NCI-H1417 (cell line): ENCODE measurements at places on chromosomes 16 and 17.

DNA sequence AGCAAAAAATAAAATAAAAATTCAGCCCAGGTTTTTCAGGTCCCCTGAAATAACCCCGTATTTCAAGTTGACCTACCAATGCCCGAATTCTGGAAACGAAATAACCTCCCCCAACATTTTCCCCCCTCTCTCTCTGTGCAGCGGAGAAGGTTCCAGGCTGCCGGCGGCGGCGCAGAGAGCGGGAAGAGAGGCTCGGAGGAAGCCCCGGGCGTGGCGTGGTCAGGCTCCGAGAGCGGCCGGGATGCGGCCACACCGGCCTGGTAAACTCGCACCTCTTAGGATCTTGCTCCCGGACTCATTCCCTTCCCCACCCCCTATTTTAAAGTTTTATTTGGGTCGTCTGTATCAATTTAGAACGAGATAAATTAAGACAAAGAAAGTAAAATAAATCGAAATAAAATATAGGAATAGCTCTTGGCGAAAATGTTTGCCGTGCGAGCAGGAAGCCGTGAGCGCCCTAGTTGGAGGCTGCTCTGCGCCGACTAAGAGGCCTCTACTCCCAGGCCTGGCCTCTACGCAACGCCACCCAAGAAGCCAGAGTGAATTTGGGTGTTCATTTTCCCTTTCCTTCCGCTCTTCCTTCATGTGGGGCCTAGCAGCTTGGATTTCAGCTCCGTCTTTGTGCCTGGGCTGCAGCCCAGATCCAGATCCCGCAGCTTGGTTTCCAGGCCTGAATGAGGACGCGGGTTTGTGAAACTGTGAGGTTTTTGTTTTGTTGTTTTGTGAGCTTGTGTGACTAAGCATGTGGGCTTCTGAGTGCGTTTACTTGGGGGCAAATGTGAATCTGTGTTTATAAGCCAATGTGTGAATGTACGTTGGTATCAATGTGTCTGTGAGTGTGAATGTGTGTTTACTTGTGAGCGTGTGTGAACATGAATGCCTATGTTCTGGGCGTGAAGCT is 1.5 kb upstream of the HOXB6 start:
- DNase-seq: no peak

GRCh38 chr16:29007730-29008593 is 23.1 kb downstream of the LAT start:
- DNase-seq: no peak

DNA sequence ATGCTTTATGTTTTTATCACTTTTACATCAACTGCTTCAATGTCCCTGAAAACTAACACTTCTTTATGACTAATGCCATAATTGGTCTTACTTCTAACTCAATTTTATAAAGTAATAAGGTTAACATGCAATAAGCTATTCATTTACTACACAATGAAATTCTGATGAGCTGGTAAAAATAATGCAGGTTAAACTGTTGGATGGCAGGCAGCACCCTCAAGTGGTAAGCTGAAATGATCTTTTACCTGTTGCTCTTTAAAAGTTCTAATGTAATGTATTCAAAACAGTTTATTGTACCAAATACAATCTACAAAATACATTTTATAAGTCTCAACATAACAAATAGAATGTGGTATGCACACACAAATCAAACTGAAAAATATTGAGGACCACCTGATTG is 1280.3 kb downstream of the CDH8 start:
- peak; percentile 10 for DNase-seq

- DNase-seq: no peak
Measured at GRCh38 chr16:86298758-86299134, 211.6 kb upstream of the FOXF1 start.

- DNase-seq: peak; percentile 87
Measured at GRCh38 chr16:67184453-67184994, 761 bp upstream of the MATCAP1 start.

DNA sequence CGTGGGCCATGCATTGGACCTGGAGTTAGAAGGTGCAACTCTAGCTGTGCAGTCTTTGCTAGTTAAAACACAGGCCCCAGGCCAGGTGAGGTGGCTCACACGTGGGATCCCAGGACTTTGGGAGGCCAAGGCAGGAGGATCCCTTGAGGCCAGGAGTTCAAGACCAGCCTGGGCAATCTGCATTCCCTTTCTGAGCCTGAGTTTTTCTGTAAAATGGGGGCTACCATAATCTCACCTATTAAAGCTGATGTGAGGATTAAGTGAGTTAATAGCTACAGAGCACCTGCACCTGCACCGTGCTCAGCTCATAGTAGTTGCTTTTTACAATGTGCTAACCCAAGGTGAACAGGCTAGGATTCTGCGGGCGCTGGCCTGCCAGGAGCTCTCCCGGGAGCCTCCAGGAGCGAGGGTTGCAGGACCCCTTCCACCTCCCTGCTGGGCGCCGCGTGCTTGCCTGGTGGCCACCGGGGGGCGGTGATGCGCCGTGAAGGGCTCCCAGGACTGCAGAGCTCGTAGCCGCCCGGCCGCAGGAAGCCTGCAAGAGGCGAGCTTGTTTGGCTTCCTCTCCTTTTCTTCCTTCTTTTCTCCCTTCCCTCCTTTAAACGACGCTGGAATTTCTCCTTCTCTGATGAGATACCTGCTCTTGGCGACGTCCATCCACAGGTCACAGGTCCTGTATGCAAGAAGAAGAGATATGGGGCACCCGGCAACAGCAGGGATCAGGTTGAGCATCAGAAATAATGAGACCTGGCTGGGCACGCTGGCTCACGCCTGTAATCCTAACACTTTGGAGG is 51.3 kb downstream of the ZFP90 start:
- DNase-seq: no peak

DNA sequence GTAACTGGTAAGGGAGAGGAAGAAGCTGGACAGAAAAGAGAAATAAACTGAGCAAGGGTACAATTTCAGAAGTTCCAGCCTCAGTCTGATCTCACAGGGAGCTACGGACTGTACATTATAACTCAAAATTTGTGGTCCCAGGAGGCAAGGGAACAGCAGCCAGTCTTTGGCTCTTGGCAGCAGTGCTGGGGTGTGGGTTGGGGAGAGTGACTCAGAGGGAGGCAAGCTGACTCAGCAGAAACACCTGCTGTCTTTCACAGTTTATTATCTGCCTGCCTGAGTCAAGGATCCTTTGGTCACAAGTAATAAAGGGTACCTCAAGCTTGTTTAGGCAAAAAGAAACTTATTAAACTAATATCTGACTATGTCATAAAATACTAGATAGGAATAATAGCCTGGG is 73.5 kb upstream of the KIF2B start:
- DNase-seq: no peak
